RPMI8226 (cell line): ENCODE measurements at places on chromosomes 13 and 19.

DNA sequence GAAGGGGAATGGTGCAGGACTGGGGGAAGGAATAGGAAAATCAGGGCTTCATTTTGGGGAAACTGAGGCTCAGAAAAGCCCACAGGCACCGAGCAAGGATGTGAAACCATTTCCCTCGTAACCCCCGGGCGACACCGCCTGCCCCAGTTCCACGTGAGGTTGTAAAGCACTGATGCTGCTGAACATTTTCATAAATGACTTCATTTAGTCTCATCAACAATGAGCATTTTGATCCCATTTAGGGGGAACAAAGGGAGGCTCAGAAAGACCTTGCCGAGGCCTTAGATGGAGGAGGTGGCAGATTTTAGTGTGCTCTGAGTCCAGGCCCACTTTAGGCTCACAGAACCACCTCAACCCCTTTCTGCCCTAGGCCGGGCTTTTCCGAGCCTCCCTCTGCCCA lies 20.5 kb upstream of the FBXO27 start:
- no peak for DNase-seq

GRCh38 chr19:3403489-3404323 lies 37.3 kb downstream of the NFIC start:
- no peak for DNase-seq

- no peak for DNase-seq
Observed at GRCh38 chr19:30174791-30175190, 197.4 kb upstream of the ZNF536 start.

DNA sequence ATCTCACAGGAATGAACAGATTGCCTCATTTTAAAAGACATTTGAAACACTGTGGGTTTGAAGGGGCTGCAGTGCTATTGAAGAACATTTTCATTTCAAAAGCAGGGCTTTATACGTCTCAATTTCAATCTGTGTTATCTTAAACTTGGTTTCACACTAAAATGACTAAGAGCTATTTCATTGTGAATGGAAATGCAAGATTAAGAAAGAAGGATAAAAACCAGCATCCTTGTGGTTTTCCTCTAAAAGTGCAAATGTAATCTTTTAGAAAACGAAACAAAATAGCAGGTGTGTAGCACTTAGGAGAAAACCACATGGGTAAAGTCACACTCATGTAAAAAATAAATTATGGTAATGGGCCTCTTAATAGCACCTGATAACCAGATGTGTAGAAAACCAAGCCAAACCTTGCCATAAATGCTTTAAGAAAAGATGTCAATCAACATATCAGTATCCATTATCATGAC lies 397.7 kb downstream of the GPC6 start:
- peak; percentile 3 for DNase-seq

- peak; percentile 73 for DNase-seq
Observed at GRCh38 chr13:26482451-26483197, 74.9 kb upstream of the WASF3 start.

DNA sequence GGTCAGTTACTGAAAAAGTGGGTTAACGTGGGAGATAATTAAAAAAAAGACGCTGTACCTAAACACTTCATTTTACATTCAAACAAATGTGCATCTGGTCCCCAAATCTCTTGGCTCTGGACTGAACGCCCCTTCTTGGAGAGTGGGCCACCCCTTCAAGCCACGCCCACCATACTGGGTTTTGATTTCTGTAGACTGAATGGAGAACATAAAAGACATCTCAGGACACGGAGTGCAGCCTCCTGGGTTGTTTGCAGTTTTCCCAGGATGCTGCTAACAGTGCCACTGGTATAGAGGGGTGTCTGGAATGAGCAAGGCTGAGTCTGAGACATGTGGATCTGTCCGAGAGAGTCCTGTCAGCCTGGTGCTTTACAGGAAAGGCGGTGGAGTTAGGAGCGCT lies 10.6 kb downstream of the TFDP1 start:
- DNase-seq: no peak

- DNase-seq: no peak
Observed at GRCh38 chr13:98507282-98507797, 69.6 kb downstream of the STK24 start.

DNA sequence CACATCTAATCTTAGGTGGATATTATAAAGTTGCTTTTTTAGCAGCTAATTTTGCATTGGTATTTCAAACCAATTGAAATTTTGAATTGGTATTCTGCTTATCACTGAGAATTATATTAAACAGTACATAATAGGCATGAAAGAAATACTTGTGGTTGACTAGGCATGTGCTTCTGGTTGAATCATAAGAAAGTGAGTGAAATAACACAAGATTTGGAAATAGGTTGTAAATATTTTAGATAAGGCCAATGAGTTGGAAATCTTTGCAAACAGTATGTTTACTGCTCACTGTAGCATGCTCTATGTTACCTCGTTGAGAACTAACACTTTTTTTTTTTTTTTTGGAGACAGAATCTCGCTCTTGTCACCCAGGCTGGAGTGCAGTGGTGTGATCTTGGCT lies 66.8 kb upstream of the RFC3 start:
- no peak for DNase-seq

- peak; percentile 27 for DNase-seq
Observed at GRCh38 chr19:56367829-56368711, 25.3 kb downstream of the ZNF582 start.

DNA sequence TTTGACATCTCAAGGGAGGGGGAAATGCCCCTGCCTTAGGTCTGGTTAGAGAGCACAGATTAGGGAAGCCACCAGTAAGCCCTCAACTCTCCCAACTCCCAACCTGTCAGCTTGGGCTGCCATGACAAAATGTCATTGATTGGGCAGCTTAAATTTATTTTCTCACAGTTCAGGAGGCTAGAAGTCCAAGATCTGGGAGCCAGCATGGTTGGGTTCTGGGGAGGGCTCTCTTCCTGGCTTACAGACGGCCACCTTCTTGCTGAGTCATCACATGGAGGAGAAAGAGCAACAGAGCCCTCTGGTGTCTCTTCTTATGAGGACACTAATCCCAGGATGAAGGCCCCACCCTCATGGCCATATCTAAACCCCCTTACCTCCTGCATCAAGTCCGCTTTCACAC lies 24.2 kb downstream of the C19orf12 start:
- DNase-seq: peak; percentile 64

DNA sequence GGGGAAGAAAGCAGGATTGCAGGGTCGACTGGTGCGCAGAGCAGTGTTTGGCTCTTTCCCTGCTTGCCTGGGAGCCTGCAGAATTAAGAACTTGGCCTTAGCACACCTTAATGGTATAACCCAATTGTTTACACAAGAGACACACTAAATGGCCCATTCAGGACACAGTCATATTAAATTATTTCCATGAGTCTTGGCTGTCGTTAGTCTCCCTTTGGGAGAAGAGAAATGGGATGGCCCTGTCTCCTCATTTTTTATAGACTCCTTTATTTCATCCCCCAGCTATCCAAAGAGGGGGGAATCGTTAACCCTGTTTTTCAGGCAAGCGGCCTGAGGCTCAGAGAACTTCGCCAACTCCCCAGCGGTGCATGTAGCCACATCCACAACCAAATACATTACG lies 282.5 kb downstream of the SUCLA2 start:
- DNase-seq: no peak

GRCh38 chr13:100650326-100650725 lies 24.3 kb downstream of the TMTC4 start:
- DNase-seq: no peak

- DNase-seq: peak; percentile 14
Observed at GRCh38 chr13:27607125-27607524, 13.2 kb downstream of the LNX2 start.

- no peak for DNase-seq
Observed at GRCh38 chr13:59326717-59327116, 837.0 kb downstream of the DIAPH3 start.

DNA sequence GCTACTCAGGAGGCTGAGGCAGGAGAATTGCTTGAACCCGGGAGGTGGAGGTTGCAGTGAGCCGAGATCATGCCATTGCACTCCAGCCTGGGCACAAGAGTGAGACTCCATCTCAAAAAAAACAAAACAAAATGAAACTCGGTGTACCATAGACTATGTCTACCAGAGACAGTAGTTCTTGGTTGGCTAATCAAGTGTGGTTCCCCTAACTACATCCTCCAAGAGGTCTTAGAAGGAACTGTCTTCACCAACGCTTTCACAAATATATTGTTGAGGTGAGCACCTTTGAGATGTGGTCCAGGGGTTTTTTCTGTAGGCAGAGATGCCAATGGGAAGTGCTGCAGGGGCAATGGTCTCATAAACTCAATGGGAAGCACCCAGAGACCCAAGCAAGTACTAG lies 48.0 kb downstream of the RFC3 start:
- DNase-seq: no peak

DNA sequence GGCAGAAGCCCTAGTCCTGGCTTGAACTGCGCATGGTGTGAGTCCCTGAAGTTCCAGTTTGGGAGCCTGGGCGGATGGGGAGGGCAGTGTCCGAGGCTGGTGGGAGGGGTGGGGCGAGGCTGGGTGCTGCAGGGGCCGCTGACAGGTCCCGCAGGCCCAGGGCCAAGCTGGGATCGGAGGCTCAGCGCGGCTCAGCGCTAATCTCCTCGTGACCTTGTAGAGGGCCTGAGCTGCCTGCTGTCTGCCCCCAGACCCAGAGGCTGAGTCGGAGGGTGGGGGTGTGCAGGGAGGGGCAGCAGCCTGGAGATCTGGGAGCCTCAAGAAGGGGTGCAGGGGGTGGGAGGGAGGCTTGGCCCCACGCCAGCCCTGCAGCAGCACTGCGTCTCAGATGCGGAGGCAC lies 3.0 kb downstream of the ATP1A3 start:
- DNase-seq: no peak

DNA sequence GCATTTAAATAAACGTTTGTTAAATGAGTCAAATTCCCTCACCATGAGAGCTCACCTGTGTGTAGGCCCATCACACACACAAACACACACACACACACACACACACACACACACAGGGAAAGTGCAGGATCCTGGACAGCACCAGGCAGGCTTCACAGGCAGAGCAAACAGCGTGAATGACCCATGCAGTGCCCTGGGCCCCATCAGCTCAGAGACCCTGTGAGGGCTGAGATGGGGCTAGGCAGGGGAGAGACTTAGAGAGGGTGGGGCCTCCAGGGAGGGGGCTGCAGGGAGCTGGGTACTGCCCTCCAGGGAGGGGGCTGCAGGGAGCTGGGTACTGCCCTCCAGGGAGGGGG lies 8.5 kb upstream of the CEACAM5 start:
- no peak for DNase-seq

GRCh38 chr19:34556488-34556887 lies 74.9 kb downstream of the WTIP start:
- DNase-seq: no peak

- no peak for DNase-seq
Observed at GRCh38 chr13:109605846-109606245, 180.5 kb downstream of the IRS2 start.

GRCh38 chr13:40492511-40492910 lies 173.9 kb downstream of the FOXO1 start:
- no peak for DNase-seq

DNA sequence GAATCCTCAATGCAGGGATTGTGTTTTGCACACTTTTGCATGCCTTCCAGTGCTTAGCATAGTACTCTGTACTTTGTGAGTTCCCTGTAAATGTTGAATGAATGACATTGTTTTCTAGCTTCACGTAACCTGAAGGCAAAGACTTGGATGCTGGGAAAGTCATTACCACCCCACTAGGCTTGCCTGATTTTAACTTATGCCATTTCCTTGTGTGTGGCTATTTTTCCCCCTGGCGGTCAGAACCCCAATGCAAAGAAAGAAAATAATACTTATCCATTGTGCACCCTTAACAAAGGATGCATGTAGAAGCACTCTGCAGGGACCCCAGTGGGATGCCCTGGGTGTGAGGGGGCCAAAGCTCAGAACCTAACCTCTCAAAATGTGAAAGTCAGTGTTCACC lies 1.2 kb upstream of the ENOX1 start:
- no peak for DNase-seq

GRCh38 chr13:112441779-112442310 lies 65.7 kb downstream of the SPACA7 start:
- DNase-seq: no peak

GRCh38 chr13:48275507-48275906 lies 28.0 kb upstream of the RB1 start:
- no peak for DNase-seq

DNA sequence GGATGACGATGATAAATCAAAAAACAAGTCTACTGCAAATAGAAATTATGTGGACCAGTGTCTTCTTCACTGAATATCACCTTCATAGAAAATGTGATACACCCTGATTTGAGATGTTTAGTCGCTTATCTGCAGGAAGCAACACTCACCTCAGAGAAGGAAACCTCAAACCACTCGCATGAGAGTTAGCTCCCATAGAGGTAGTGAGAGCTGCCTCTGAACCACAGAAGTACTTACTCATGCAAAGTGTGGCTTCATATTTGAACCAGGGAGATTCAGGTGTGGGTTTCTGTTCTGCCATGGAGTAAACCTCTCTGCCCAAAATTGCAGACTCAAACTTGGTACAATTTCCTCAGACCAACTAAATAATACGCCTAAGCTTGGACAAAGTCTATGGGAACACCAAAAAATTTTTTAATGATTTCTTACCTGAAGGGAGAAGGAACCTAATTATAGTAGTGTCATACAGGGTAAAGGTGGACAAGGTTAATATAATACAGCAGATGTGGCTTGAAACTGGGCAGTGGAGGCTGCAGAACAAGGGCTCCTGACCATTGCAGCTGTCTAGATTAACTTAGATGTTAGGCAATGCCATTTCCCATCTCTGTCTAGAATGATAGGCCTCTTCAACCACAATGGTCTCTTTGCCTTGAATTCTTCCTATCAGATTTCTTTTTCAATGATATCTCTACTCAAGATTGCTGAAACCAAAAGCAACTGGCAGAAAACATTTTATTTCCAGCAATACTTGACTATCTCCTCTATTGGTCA lies 29.6 kb upstream of the RCBTB2 start:
- peak; percentile 86 for DNase-seq

DNA sequence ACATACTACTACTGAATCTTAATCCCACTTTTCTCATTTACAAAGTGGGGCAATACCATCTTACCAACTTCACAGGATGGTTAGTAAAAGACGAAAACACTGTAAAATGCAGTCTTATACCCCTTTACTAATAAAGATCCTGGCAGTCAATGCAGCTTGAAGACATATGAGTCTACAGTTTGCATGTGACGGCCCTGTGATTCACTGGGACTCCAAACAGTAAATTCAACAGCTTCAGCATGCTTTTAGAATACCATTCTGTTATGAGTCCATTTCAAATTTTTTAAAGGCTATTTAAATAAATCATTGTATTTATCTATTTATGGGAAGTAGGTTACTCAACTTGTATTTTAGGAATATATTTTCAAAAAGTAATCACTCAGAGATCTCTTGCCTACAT lies 629.1 kb downstream of the LIG4 start:
- DNase-seq: no peak
